ENCODE measurements at places on chromosomes 16 and 17.

- DNase-seq = no peak
Measured at GRCh38 chr16:88939972-88940861, 36.8 kb downstream of the CBFA2T3 start.

DNA sequence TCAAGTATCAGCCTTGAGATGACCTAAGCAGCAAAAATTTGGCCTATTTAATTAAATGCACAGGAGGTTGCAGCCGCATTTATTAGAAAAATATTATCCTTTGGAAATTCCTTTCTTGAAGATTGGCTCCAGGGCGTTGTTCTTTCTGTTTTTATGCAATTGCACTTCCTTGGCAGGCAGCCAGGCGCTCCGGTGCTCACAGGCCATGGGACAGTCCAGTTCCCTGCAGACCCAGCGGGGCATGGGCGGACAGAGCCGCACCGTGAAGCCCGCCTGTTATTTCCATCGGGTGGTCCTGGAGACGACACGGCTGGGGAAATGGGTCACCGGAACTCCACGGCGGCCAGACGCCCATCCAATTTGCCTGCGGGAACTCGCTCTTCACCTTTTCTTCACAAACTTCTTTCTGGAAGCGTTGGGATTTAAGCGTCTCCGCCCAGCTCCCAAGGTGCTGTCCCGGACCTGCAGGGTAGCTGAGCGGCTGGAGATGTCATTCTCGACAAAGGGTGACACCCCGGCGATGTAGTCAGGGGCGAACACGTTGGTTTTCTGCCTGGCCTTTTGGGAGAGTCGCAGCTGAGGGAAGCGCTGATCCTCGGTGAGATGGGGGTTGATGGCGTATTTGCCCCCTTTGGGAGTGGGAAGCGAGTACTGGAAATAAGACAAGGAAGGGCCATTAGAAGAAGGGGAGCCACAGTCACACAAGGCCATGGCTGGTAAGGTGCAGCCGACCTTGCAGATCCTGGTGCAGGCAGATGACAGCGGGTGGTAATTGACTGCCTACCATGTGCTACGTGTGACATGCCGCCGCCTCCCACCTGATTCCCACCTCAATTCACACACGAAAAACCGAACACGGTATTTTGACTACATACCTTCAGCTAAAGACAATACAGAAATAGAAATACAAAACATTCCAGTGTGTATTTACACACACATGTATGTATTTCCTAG is 12.5 kb downstream of the NOB1 start:
- no peak for DNase-seq

- no peak for DNase-seq
Measured at GRCh38 chr16:86044241-86044671, 145.3 kb downstream of the IRF8 start.

- no peak for DNase-seq
Measured at GRCh38 chr17:77479372-77480198, 338.8 kb downstream of the SEC14L1 start.

GRCh38 chr16:57562669-57563486 is 20.4 kb downstream of the ADGRG5 start:
- no peak for DNase-seq

- no peak for DNase-seq
Measured at GRCh38 chr17:48752399-48753288, 24.1 kb upstream of the HOXB13 start.

DNA sequence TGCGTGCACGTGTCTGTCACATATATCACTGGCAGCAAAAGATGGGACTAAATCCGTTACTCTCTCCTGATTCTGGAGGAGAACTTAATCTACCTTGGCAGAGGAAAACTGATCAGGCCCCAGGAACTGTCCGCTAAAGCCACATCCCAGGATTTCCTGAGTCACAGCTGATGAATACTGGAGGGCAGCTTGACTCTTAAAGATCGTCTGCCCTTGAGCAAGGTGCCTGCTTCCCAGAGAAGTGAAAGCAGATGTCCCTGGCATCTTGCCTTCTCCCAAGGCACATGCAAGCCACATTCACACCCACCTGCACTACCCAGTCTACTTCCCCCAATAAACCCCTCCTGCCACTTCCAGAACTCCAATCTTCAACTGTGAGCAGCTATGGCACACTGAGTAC is 99.8 kb downstream of the CPPED1 start:
- no peak for DNase-seq

DNA sequence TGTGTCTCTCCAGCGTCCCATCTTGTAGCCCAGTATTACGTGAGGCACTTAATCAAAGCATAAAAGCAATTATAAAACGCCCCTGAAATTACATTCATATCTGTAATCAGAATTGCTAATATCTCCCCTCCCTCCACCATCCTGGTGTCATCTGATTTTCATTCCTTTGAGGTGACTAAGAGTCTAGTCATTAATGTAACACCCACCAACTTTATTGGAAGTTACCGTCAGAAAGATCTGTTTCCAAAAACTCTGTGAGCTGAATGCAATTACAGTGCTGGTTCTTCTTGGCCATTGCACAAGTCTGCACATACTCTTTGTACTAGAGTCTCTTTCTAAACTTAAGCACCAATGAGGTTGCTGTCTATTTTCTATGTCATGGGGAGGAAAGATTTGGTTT is 12.5 kb upstream of the MAF start:
- DNase-seq = no peak
